Stimulated activated naive CD8-positive, alpha-beta T cell treated with anti-CD3 and anti-CD28 coated beads, Interleukin-15, Interleukin-2, amounts not matched to agents 100 U/mL and 50 U/mL, for 24 hours (primary cell): ENCODE measurements at places on chromosomes 6 and 20.

DNA sequence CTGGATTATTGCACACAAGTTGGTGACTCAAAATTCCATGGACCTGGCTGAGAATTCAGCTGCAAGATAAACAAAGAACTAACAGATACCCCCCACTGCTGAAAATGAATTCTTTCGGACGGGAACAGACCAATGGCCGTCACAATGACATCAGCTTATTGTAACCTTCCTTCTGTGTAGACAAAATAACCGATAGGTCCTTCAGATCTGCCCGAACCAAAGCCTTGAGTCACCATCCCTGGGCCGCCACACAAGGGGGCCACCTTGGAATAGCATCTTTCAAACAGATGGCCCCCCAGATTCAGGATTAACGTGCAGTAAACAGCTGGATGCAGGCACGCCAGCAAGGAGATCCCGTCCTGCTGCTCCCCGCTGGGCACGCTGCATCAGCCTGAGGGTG lies 214.0 kb upstream of the EXOC2 start:
- DNase-seq, result no peak

GRCh38 chr20:42442716-42443115 lies 747.0 kb downstream of the PTPRT start:
- DNase-seq, result no peak

DNA sequence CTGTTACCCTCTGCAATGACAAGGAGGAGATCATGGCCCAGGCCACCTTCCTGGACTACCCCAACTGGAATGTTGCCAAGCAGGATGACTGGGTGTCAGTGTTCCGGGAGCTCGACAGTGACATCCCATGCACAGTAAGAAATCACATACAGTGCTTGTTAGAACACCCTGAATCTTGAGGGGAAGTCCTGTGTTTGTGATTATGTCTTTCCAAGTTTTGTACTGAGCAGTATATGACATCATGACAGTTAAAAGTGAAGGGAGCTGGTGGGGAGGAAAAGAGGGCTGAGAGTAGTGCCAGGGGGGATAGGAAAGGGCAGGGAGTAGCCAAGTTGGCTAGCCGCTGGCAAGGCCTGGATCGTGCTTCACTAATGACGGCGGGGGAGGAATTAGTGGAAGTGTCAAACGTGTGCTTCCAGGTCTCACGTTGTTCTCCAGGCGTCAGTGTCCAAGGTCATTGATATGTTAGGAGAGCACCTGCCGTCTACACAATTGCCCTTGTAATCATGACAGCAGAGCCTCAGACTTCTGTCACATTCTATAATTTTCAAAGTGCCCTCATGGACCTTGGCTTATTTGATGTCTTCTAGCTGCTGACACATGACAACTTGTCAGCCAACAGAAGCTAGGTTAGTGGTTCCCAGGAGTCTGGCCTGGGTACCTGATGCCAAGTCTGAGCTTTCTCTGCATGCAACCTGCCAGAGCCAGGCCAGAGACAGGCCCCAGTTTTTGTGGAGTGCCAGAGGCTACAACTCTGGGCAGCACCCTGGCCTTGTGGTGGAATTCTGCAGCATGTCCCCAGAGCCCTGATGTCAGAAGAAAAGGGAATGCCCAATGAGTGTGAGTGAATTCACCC lies 18.8 kb downstream of the CFAP61 start:
- DNase-seq, result no peak

DNA sequence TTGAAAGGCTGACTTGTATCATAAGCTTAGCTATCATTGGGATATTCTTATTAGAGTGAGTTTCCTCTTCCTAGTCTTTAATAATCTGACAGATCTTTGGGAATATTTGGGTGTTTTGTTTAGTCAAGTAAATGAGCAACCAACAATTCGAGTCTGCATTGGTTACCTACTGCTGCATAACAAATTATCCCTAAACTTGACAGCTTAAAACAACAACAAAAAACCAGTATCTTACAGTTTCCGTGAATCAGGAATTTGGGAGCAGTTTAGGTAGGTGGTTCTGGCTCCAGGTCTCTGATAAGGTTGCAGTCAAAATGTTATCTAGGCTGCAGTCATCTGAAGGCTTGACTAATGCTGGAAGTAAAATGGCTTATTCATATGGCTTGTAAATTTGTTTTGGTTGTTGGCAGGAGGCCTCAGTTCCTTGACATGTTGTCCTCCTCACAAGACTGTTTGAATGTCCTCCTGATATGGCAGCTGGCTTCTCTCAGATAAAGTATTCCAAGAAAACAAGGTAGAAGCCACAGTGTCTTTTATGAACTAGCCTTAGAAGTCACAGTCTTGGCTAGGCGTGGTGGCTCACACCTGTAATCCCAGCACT lies 7.2 kb downstream of the GTF3C6 start:
- DNase-seq, result no peak

DNA sequence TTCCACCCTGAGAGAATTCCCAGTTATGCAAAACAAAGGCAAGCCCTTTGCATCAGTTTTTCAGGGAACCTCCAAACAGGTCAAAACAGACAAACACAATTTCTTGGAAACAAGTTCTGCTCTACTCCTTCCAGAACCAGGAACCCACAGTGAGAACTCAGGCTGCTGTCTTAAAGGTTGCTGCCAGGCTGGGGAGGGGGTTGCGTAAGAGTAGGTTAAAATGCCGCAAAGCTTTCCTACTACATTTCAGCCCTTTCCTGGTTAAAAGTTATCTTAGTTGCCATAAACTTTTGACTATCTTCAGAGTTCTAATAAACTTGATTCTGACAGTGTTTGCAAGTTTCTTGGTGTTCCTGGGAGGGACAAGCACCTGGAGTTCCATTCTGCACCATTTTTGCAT lies 33.8 kb downstream of the KPNA5 start:
- DNase-seq, result no peak

DNA sequence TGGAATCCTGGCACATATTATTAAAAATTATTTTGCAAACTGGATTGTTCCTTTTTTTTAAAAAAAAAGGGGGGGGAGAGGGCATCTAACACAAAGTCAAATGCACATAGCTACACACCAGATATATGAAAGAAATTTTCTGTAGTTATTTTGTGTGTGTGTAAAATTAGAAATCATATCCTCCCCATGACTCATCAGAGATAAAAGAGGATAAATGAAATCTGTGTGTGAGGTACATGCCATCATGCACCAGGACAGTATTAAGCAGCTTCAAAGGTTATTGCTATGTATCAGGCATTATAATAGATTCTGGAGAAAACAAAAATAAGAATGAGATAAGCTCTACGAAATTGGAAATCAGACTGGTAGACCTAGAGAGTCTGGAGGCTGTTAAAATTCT lies 5.2 kb downstream of the BTBD9 start:
- DNase-seq, result no peak

- DNase-seq, result no peak
Observed at GRCh38 chr20:48724891-48725554, 102.8 kb downstream of the PREX1 start.

DNA sequence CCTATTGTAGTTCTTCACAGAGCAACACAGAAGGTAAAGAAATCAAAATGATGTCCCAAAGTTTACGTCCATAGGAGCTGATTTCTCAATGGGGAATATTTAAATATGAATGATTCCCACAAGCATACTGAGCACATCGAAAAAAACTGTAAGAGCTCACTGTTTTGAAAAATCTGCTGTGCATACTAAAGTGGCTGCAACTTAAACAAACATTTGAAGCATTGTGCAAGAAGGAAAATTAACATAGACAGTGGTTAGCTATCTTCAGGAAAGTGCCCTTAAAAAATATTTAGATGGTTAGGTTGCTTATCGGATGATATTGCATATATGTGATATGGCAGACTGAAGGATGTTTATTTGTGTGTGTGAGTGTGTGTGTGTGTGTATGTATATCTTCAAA lies 747.6 kb downstream of the RFPL4B start:
- no peak for DNase-seq

DNA sequence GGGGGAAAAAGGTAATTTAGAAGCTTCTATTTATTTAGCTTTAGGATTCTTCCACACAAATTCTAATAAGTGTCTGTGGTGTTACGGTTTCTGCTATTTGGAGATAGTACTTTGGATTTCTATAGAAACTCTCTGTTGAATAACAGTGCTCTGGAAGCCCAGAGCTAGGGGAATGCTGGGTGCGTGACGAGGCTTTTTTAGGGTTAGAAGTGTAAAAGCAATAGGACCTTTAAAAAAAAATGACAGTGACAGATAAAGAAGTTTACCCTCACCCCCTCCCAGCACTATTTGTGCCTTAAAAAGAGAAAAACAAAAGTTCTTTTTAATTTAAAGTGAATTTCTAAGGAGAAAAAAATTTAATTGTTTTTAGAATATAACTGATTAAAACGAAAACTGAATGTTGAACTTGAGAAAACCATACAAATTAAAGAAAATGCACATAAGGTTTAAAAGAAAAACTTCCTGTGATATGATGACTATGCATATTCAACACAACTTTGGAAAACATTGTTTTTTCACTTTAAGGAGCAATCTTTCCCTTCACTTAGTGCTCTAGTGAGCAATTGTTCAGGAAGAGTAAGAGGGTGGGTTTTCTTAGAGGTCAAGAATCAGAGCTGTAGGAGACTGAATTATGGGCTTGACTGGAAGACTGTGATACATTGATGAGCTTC lies 89.6 kb upstream of the RIPOR2 start:
- no peak for DNase-seq

- peak; percentile 50 for DNase-seq
Observed at GRCh38 chr6:149026530-149026942, 279.7 kb downstream of the UST start.

GRCh38 chr20:2748551-2749342 lies 51.7 kb downstream of the CPXM1 start:
- DNase-seq, result no peak

DNA sequence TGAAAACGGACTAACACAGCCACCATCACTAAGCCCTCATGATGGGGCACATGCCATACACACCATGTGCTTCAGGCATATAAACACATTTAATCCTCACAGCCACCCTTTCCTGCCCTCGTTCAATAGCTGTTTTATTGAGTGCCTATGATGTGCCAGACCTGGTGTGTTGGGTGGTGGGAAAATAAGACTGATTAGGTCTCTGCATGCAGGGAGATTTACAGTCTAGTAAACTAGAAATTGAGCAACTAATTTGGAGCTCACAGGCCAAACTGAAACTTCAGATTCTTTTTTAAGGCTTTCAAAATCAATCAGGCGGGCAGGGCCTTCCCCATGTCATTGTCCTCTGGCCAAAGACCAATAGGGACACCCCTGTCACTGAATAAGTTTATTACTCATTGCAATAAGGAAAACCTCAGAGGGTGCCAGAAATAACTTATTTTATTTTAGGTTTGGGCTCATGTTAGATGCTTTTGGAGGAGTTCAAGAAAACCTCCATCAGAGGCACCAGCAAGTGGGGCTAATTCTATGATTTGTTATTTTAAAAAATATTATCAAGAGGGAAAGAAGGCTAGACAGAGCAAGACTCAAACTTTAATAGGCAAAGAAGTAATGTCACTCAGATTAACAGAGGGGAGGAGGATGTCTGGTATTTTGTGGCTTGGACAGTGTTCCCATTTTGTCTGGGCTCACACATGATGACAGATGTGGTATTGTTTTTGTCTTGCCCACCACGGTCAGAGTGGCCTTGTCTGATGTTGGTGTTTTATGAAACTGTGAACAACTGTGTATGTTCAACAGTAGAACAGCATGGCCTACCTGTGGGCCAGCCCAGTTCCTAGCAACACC lies 12.0 kb downstream of the ZFP64 start:
- DNase-seq, result peak; percentile 24

DNA sequence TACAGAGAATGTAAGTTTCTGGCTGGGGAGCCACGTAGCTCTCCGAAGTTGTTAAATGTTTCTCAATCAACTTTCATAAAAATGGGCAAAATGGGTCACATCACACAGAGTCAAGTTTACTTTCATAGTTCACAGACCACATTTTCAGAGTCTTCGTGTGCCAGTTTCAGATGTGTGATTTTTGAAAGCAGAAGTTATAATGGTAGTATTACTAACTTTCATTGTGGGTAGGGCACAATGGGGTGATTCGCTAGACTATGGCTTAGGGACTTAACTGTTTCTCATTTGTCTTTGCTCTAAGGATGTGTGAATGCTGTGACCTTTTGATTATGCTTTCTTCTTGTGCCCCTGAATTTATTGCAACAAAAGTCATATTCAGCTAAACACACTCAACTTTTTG lies 109.0 kb upstream of the SUPT3H start:
- no peak for DNase-seq

DNA sequence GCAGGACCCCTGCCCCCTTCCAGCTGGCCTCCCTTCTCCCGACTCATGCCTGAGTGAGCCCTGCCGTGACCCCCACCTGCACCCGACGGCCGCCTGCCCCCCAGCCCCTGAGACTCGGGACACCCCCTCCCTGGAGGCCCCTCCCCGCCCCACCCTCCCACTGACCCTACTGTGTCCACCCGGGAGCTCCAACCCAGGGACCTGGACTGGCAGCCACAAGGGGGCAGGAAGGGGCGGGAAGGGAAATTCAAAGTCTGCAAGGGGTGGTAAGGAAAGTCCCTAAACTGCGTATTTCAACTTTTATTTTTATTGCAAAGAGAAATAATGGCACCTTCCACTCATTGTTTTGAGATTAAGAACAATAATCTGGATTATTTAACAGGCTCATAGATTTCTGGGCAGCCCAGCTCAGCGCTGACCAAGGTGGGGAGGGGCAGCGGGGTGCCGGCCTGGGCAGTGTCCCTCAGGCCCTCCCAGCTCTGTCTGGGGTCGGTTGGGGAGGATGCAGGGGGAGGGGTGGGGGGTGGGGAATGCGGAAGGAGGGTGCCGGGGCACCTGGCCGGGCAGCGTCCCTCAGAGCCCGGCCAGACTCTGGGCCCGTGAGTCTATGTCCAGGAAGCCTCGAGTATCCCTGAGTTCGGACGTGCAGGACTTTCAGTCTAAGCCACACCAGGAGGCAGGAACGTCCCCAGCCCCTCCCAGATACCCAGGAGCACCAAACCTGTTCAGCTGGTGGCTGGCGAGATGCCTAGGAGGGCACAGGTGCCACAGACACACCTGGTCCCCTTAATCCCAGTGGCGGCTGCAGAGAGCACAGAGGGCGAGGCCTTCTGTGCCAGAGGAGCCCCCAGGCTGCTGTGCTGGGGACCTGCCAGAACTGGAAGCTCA lies 1.3 kb upstream of the PTK6 start:
- peak; percentile 48 for DNase-seq

DNA sequence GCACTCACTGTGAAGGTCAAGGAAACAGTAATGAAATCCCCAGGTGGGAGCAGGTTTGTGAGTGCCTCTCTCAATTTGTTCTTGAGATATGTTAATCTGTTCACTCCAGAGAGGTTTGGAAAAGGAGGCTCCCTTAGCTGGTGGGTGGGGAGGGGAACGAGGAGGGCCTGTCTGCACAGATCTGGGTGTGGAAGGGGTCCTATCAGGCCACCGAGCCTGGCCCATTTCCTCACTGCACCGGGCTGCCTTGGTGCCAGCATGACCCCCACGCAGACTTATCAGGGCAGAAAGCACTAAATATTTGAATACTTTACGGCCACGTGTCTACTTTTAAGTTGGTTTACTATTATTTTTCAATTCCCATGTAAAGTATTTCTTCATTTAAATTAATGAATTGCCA lies 8.3 kb downstream of the AGPAT4 start:
- no peak for DNase-seq

DNA sequence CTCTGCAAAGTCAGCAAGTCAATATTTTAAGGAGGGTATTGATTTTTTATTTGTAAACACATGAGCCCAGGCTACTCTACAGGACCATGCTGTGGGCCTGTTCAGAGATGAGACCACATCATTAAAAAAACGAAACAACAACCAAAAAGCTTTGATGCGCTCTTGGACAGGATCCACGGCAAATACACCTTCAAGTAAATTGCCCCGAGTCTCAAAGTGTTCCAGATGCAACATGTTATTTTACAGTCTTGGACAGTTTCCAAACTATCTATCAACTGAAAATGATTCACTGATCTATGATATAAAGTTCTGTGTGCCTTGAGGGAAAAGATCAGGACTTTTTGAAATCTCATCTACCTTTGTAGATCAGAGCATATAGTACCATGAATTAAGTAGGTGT lies 25.8 kb upstream of the CARMIL1 start:
- no peak for DNase-seq
